ENCODE measurements at places on chromosomes 1 and 21.

GRCh38 chr1:217018648-217019047 lies 295.4 kb upstream of the ESRRG start:
- DNase-seq = no peak

GRCh38 chr1:39690794-39691382 lies 345 bp downstream of the HPCAL4 start:
- no peak for DNase-seq

DNA sequence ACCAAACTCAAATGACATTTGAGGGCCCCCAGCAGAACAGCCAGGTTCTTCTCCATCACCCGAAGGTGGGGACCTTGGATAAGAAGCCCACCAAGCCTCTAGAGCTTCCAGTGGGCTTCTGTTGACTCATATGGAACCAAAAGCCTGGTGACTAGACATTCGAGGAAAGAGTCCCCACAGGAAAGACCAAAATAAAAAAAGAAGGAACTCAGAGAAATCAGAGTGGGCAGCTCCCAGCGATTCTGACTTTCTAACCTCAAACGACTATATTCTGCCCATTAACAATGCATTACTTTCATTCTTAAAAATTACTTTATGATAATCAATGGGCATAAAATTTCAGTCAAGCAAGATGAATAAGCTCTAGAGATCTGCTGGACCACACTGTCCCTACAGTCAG lies 9.6 kb upstream of the CHIT1 start:
- DNase-seq = no peak

- no peak for DNase-seq
Observed at GRCh38 chr1:10950316-10951172, 61.9 kb upstream of the TARDBP start.

DNA sequence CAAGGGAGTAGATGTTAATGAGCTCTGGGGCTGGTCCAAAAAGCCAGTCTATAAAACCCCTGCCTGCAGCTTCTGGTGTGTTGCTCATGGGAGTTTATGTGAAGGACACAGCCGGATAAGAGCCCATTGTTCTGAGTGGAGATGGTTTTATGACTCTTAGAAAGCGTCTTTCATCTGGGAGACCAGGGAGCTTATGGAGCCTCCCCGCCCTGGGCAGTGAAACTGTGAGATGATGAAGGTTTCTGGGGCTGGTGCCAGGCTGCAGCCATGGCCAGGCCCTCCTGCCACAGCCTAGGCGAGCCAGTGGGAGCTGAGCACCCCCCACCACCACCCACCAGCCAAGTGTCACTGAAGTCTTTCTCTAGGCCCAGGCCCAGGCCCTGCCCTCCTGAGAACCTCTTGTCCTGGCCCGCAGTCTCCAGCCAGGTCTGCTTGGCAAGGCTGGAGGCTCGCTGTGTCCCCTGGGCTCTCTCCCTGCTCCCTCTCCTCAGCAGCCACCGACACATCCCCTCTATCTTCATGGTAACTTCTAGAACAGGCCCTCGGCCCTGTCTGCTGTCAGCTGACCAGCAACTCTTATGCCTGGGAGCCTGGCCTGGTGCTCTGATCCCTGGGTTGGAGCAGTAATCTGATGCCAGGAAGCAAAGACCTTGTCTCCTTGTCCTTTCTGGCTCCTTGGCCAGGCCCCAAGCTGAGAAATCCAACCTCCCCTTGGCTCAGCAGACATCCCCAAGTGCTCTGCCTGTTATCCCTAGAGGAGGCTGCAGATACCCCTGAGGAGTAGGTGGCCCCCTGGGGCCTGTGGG lies 7.6 kb upstream of the ARHGEF10L start:
- DNase-seq = no peak

DNA sequence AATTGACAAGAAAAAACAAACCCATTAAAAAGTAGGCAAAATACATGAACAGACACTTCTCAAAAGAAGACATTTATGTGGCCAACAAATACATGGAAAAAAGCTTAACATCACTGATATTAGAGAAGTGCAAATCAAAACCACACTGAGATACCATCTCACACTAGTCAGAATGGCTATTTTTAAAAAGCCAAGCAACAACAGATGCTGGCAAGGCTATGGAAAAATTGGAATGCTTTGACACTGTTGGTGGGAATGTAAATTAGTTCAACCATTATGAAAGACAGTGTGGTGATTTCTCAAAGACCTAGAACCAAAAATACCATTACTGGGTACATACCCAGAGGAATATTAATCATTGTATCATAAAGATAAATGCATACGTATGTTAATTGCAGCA lies 641.1 kb upstream of the B3GALT2 start:
- DNase-seq = no peak

DNA sequence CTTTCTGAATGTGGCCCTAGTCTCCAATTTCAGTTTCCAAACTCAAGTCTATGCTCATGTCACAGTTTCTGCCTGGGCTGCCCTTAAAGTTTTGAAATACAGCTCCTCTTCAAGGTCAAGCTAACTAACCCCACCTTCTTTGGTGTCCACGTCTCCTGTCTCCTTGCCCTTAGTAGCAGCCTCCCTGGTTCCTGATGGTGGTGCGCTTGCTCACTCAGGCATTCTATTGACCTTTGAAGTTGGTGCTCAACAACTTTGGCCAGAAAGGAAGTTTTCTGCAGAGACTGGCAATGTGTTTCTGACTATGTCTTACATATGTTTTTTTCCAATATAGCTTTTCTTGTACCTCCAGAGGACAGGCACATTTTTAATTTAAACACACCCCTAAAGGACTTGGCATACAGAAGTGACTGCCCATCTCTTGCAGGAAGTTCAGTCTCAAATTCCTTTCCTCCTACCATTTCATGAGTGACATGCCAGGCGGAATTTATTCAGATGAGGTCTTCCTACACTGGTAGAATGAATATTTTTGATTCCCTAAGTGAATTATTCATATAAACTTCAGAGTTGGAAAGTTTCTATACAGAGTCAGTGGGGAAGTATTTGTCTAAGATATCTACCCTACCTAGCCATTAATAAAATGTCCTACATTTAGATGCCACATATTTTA lies 364.3 kb upstream of the USP24 start:
- DNase-seq = no peak

GRCh38 chr21:16421007-16421406 lies 691.2 kb downstream of the USP25 start:
- DNase-seq = no peak

DNA sequence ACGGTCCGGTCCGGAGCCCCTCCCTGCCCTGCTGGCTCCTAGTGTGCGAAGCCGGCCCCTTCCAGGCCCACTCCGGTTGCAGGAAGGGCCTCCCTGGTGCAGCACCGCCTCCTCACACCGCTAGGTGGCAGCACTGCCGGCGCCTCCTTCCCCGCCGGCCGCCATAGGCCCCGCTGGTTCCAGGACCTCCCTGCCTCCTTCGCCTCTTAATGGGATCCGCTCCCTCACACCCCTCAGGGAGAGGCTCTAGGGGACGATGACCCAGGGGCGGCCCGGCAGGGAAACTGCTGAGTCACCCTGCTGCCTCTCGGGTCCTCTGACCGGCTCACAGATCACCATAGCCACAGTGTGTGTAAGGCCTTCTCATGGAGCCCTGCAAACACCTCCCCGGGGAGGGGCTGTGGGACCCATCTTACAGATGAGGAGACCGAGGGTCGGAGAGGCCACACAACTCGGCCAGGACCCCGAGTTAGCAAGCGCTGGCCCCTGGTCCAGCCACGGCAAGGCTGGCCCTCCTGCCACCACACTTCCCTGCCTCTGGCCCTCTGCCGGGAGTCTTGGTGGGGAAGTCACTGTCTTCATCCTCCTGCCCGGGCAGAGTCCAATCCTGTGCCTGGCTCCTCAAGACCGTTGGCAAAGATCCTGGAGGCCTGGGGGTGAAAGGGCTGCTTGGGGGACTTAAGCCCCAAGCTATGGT lies 1.6 kb upstream of the AJAP1 start:
- peak; percentile 37 for DNase-seq
